NCI-H226 (cell line): ENCODE measurements at places on chromosomes 5 and 9.

- peak; percentile 91 for DNase-seq
These were observed 232.8 kb upstream of the PTGER4 start for GRCh38 chr5:40446910-40447309.

GRCh38 chr5:149961957-149962409, 1.4 kb downstream of the SLC26A2 start:
- peak; percentile 12 for DNase-seq

DNA sequence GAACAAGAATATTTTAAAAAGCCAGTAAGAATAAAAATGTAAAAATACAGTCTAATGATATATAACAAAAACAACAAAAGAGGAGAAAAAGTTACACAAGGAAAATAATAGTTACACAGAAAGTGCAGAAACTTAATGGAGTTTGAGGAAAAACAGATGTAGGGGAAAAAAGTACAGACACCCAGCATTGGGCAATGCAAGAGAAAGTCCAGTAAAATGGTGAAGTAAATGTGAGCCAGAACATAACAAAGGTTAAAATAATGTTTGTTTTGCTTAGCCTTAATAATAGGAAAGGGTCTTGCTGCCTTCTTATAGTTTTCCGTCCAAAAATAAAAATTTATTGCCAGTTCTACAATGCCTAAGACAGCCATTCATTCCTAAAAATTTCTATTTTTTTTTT, 364.2 kb downstream of the NNT start:
- DNase-seq = no peak

DNA sequence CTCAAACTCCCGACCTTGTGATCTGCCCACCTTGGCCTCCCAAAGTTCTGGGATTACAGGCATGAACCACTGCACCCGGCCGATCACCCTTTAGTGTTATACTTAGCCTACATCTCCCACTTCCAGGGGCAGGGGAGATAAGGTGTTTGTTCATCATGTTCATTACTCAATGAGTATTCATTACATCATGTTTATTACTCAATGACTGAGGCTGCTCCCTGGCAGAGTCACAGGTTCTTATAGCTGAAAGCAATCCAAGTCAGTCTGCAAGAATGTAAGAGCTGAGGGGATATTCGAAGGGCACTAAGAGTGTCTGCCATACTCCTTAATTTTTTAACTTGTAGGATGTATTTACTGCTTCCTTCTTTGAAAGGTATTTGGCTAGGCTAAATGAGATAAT, 214.2 kb downstream of the SPATA31D1 start:
- peak; percentile 92 for DNase-seq

DNA sequence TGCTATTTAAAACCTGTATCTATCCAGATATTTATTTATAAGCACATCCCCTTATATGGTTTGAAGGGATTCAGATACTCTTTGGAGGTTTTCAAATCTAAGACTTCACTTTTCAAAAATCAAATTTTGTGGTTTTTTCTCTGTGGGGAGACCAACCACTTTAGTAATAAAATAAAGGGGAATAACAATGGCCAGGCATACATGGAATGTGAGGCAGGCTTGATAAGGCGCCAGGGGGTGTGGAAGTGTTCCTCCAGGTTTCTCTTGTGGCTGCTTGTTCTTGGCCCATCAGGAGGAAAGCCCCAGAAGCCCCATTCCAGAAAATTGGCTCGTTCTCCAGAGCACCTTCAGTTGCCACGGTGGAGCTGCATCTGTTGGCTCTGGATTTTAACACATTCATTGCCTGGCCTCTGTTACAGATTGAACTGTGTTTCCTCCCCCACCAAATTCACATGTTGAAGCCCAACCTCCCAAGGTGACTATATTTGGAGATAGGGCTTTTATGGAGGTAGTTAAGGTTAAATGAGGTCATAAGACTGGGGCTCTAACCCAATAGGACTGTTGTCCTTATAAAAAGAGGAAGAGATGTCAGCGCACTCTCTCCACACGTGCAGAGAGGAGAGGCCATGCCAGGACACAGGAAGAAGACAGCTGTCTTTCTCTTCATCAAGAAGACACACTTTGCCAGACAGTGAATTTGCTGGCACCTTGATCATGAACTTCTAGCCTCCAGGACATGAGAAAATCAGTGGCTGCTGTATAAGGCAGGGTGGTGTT, 195.9 kb downstream of the TMEM38B start:
- no peak for DNase-seq

DNA sequence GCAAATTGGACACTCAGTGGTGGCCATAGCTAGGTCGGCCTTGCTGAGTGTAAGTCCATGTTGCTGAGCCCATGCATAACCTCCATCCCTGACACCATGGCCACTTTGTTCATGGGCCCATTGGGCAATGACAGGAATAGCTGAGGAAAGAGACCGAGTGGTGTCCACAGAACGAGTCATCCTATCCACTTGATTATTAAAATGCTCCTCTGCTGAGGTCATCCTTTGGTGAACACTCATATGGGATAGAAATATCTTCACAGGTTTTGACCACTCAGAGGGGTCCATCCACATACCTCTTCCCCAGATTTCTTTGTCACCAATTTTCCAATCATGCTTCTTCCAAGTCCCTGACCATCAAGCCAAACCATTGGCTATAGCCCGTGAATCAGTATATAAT, 63.6 kb downstream of the PPIC start:
- DNase-seq = peak; percentile 47

DNA sequence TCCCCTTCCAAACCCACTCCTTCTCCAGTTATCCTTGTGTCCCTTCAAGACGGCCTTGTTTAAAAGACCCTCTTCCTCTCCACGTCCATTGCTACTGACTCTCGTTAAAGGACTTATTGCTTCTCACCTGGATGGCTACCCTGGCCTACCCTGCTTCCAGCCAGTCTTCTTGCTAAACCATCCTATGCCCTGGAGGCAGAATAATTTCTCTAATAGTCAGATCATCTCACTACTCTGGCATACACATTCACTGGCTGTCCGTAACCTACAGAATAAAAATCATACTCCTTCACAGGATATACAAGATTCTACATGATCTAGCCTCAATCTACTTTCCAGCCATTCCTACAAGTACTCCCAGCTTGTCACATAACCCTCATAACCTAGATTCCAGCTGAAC, 92.6 kb downstream of the TRPM6 start:
- DNase-seq = no peak

GRCh38 chr5:175778951-175779503, 92.4 kb upstream of the CPLX2 start:
- DNase-seq = peak; percentile 31
